ENCODE measurements at places on chromosomes 16 and 17. TPM values are rescaled to one million over a fixed set of nuclear protein-coding genes. Genes with fewer than 3 reads are reported as not detected.

DNA sequence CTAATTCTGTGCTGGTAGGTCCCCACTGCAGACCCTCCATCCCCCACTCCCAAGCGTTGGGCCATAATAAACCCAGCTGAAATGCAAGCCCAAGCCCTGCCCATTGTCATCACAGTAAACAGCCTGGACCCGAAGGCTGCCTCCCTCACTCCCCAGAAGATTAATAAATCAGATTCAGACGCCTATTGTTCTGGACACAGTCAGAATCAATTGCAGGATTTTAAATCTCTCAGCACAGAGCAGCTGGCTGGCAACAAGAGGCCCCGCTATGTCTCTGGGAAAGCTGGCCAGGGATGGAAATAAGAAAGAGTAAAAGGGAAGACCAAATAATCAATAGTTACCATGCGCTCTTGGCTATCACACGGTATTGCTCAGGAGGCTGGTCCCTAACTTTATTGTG is 93.9 kb downstream of the C17orf67 start:
- DNase-seq, result no peak

DNA sequence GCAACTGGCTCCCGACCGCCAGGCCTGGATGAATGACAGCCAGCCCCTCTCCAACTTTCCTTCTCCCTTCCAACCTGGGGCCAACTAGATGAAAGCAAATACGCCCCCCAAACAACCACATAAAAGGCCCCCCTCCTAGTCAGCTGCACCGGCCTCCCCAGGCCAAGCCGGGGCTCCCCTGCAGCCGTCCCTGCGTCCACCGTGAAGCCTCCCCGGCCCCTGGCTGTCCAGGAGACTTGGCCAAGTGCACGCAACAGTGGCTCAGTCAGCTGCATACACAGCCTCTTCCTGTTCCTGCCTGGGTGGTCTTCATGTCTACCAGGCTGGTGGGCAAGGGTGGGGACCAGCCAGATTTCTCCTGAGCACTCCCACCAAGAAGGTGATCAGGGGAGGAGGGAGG is 16.0 kb downstream of the DNAH17 start:
- DNase-seq, result no peak

Gene MYL4
- not detected for polyA plus RNA-seq

Gene KRTAP4-3
- not detected for polyA plus RNA-seq

Gene HSD11B2
- not detected for polyA plus RNA-seq

GRCh38 chr16:3188925-3189825 is 1.2 kb downstream of the OR1F1 start:
- no peak for DNase-seq

DNA sequence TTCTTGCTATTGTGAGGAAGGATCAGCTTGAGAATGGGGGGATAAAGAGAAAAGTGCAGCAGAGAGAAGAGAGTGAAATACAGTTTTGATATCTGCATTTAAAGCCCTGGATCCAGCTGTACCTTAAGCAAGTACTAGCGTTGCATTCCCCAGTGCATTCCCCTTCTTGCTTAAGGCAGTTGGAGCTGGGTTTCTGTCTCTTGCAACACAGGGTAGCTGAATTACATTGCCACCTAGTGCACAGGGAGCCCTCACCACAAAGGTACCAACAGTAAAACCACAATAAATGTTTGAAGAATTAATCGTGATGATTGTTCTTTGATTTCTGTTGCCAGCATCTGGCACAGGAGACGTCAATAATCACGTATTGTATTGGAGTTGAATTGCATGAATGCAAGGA is 588.7 kb downstream of the RBFOX1 start:
- DNase-seq, result no peak

- DNase-seq, result no peak
These were observed 56.0 kb upstream of the LHX1 start for GRCh38 chr17:36881323-36881722.

GRCh38 chr16:81748476-81749198 is 30.5 kb upstream of the PLCG2 start:
- no peak for DNase-seq

Gene VPS25
- 71.2 TPM for polyA plus RNA-seq

DNA sequence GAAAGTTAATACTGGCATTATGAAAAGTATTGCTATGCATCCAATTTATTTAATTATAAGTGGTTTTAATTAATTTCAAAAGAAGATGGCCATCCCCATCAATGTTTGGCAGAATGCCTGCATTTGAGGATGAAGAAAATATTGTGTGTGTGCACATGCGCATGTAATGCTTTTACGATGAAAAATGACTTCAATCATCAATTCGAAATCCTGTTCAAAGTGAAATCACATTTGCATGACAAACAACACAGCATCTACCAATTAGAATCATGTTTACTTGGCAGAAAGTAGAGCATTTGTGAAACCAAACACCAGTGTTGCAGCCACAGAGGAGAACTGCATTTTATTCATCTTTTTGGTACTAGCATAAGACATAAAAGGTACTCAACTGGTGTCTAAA is 191.9 kb upstream of the PIRT start:
- DNase-seq, result no peak

DNA sequence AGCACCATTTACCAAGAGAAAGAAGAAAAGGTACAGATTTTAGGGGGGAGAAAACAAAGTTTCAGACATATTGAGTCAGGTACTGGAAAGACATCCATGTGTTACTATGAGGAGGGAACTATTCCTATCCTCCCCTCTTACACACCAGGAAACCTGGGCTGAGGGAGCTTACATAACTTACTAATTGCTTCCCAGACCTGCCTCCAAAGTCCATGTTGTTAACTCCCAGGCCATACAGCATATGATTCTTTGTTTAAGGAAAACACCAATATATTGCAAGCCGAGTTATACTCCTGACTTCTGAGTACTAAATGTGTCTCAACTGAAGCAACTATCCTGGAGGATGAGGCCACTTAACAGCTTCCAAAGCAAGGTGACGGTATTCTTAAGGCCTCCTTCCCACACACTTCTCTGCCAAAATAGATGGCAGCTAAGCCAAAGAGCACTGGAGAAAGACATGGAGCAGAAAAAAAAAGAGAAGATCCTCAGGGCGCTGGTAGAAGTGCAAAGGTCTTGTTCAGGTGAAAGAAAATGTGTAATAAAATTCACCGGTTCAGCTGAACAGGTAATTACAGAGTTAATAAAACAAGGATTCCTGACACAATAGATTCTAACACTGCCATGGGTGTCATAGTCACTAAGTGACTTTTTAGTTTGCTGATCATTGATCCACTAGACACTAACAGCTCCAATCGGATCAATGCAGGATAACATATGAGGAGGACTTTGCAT is 151.1 kb downstream of the SKAP1 start:
- DNase-seq, result no peak

- peak; percentile 64 for DNase-seq
These were observed 2.6 kb upstream of the TSPOAP1 start for GRCh38 chr17:58330997-58331814.

GRCh38 chr16:11681556-11681955 is 13.3 kb downstream of the SNN start:
- peak; percentile 33 for DNase-seq

DNA sequence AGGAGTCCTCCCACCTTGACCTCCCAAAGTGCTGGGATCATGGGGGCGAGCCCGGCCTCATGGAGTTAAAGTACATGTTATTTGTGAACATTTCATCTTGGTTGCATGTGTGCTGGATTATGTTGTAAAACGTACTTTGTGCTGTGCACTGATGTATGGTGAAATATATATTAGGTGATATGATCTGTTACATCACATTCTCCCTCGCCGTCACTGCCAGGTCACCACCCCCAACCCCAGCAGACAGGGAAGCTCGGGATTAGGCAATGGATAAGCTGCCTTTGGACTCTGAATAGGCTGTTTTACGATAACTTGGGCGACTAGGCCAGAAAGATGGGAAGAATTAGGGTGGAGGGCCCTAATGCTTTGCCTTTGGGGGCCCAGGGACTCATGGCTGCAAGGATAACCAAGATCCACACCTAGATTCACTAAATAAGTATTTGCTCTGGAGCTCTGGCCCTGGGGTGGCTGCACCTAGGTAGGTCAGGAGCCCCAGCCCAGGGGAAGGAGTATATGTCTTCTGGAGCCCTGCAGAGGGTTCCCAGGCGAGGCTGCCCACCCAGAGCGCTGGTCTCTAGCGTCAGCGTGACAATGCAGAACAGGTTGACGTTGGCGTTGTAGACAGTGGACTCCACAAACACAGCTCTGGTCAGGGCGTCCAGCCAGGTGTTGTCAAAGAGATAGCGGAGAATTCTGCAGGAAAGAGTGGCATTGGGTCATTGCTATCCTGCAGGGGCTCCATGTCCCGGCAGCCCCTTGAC is 27.1 kb upstream of the GCSH start:
- no peak for DNase-seq

- DNase-seq, result no peak
These were observed 81.5 kb downstream of the GAS7 start for GRCh38 chr17:10116753-10117420.
